ENCODE measurements at places on chromosomes 3 and 15.

DNA sequence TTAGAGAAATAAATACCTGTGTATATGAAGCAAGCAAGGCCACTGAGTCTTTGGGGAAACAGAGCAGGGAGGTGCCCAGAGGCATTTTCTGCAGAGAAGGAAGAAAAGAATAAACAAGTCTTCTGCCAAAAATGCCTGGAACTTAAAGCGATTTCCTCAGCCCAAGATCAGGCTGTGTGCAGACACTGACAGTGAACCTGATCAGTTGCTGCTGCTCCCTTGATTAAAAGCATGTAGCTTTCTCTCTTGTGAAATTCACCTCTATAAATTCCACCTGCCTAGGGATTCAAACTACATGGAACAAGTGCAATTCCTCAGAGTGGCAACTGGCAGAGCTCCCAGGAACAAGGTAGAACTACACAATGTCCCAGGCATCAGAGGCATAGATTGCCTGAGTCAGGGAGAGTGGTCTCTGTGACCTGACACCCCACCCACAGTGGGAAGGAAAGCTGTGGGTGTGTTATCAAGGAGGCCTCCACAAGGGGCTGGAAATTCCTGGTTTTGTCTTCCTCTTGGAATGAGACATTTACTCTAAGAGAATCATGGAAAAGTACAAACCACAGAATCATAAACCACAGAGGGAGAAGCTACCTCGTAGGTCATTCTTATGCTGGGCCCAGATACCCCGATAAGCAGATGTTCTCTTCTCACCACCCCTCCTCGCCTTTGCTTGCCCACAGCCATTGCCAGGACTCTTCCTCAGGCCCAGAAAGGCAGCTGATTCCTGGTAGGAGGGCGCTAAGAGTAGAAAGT, 1.8 kb upstream of the ZBTB38 start:
- no peak for DNase-seq

- no peak for DNase-seq
Observed at GRCh38 chr3:100257586-100257985, 3.2 kb upstream of the TBC1D23 start.

DNA sequence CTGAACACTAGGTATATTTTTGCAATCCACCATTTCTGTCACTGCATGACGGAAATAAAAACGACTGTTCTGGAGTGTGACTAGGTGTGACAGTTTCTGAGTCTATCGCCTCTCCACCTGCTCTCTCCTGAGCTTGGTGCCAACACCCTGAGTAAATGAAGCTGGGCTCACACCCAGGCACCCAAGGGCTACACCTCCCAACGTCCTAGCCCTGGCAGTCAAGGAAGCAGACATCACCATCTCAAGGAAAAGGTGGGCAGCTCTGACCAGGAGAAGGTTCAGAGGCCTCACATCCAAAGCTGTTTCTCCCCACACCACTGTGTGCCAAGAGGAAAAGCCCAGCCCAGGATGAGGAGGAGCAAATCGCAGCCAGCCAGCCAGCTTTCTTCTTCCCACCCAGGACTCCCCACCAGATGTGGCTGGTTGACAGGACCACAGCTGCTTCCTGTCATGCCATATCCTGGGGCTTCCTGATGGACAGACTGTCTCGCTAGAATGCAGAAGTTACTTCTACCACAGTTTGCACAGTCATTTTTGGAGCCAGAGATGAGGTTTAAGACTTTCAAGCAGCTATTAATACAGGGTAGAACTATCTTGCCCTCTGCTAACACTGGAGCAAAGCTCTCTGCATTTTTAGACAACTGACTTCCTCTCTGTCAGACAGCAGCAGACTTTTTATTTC, 3.3 kb downstream of the SCAMP2 start:
- DNase-seq: no peak

DNA sequence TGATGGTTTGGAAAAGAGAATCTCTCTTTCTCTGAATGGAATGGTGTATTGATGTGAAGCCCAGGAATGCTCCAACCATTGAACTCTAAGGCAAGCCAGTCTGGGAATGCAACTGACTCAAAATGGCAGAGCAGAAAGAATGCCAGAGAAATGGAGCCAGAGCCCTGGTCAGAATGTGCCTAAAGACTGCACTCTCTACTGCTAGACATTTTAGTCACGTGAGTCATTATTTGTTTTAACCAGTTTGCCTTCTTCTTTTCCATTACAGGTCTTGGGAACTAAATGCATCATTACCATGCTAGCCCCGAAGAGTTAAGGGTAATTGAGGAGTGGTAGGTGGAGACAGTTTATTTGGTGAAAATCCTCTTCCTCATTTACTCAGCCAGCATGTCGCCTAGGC, 67.3 kb upstream of the TRIM42 start:
- no peak for DNase-seq

GRCh38 chr15:66153549-66154415, 99.8 kb downstream of the MEGF11 start:
- no peak for DNase-seq

- DNase-seq: no peak
Observed at GRCh38 chr3:63168179-63168578, 109.9 kb upstream of the SYNPR start.

GRCh38 chr3:20916951-20917606, 731.1 kb upstream of the SGO1 start:
- DNase-seq: no peak
